ENCODE measurements at places on chromosomes 12 and 14.

- no peak for DNase-seq
Measured at GRCh38 chr12:13596714-13597113, 384.7 kb downstream of the GRIN2B start.

- no peak for DNase-seq
Measured at GRCh38 chr12:82665142-82665923, 21.4 kb upstream of the TMTC2 start.

DNA sequence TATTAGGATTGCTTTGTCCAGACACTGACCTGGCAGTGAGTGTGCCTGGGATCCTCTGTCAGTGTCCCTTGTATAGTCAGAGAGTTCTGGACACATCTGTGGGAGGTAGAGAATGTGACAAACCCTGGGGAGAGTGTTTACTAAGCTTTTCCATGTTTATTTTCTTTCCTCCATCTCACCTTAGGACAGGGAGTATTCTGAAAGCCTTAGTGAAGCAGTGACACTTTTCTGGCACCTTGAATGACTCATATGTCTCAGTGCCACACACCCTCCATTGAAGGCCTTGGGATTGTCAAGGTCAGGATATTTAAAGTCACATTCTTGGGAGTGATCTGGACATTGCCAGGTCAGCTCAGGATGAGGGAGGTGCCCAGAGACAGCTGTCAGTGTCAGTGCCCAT lies 34.9 kb upstream of the CTDSP2 start:
- peak; percentile 19 for DNase-seq

DNA sequence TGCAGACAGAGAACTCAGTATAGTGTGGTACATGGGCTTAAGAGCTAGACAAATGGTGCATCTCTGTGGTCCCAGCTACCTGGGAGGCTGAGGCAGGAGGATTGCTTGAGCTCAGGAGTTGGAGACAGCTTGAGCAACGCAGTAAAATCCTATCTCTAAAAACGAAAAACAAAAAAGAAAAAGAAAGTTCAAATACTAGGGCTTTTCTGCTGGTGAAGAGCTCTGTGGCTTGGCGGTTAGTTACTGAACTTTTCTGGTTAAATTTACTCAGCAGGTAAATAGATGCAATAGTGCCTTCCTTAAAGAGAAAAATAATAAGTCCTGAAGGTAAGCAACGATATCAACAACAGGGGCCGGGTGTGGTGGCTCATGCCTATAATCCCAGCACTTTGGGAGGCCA lies 31.4 kb upstream of the RAP1B start:
- DNase-seq: no peak

GRCh38 chr12:130761537-130762318 lies 45.6 kb upstream of the RIMBP2 start:
- DNase-seq: peak; percentile 19

DNA sequence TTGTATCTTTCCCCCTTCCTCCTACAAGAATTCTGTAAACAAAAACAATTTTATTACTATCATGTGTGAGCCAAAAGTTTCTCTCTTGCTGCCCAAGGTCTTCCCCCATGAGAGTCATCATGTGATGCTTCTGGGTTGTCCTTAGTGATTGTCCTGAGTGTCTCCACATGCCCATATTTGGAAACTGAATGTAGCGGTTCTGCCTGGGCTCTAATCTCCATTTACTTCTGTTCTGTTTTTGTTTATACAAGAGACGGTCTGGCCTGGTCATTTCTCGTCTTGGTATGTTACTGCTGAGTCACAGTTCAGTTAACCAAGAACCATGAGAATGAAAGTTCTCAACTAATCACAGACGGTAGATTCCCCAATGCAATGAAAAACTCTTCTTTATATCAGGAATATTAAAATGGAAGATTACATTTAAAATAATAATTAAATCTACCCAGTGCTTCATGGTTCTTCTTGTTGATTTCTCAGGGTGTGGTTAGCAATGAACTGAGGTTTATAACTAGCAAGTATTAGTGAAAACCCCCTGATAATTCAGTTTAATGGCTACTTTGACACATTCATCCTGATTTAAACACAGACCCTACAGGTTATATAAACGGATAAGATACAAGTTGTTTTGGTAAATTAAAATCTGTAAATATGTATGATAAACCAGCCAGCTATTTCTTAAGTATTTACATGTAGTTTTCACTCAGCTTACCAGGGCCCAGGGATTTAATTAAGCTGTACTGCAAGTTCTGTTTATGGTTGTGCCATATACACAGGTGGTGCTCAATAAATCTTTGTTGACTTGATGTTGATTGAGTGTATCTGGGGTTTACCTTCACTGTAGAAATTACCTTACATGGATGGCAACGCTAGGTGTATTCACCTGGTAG lies 81.1 kb downstream of the PELI2 start:
- peak; percentile 95 for DNase-seq

GRCh38 chr12:68030248-68030647 lies 41.0 kb downstream of the IFNG-AS1 start:
- DNase-seq: no peak

DNA sequence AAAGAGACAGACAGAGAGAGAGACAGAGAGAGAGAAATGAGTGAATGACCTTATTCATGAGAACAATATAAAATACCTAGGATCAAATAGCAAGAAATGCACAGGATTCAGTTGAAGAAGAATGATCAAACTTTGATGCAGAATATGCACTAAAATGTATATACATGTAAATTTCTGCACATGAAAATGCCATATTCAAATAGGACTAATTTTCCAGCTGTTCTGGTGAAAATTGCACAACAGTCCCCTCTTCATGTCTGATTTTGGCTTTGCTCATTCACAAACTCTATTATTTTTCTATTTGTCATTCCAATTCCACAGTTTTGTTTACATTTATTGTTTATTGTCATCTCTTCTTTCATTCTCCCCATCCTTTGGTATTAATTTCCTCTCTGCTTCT lies 34.2 kb downstream of the PRB2 start:
- no peak for DNase-seq

- DNase-seq: no peak
Measured at GRCh38 chr12:27133022-27133590, 50.7 kb upstream of the C12orf71 start.

DNA sequence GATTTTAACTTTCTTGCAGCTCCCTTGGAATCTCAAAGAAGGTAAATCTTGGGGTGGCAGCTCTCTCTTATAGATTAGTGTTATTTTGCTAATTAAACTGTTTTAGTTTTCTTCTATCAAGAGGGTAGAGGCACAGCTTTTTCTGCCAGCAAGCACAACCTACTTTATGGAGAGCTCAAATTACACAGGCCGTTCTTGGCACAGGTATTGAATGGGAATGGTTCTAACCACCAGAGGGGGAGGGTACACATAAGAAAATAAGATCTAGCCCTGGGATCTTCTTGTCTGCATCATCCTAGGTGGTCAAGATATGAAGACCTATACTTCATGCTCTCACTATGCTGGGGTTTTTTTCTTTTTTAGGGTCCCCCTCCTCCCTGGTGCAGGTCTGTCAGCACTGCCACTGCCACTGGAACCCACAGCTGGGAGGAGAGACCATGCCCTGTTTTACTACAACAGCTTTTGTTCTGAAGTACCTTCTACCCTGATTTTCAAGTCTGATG lies 48.6 kb upstream of the STAC3 start:
- DNase-seq: no peak

DNA sequence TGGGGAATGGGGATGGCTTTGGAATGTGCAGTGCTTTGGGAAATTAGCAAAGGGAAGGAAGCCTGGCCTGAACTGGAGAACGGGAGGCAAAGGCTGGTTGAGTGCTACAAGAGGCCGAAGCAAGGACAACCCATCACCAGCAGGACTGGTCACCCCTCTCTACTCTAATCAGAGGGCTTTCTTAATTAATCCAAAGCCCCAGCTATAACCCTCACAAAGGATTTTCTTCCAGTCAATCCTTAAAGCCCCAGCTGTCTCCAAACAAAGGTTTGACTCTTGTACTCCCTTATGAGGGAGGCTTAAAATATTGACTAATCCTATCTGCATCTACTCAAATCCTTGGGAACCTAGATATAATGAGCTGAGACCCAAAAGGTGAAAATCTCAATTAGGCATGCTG lies 256.3 kb downstream of the NTF3 start:
- DNase-seq: no peak

DNA sequence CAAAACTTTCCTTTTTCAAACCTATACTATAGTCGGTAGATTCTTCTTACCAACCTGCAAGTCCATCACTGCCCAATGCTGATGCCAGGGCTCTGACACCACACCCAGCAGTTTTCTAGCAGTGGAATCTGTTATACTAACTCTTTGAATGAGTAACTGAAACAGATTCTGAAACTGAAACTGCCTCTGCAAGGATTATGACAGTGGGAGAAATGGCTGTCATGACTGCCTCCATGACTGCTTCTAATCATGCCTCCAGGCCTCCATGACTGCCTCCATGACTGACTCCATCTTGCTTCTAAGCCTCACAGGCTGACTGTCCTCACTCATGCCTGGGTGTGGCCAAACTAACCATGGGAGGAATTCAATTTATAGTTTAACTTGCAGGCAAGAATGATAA lies 29.4 kb upstream of the OXA1L start:
- DNase-seq: no peak

DNA sequence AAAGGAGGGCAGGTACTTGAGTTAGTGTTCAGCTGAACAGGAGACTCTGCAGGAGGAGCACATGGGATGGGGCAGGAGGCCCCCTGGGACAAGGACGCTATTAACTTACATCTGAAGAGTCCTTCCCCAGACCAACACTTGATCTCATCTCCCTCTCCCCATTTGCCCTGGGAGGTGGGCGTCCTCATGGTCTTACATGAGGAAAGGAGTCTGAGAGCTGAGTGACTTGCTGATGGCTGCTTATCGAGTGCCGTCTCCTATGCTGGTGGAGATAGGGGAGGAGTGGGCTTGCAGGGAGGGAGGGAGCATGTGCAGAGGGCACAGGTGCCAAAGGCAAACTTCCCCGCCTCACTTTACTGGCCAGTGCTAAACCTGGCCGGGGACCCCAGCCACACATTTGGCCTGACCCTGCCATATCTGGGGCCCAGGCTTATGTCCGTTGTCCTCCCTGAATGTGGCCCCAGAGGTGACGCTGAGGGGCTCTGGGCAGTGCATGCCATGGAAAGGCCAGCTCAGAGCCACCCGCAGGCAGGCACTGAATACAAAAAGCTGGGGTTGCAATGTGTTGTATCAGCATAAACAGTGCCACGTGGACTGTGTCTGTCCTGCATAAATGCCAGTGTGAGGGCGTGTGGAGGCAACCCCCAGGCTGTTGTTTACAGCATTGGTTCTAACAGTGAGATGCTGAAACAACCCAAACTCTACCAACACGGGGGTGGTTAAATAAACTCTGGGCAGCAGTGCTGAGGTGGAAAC lies 29.4 kb downstream of the FAIM2 start:
- no peak for DNase-seq

GRCh38 chr12:103105971-103106597 lies 148.6 kb downstream of the ASCL1 start:
- no peak for DNase-seq

- no peak for DNase-seq
Measured at GRCh38 chr12:85043829-85044228, 7.7 kb downstream of the LRRIQ1 start.

- DNase-seq: no peak
Measured at GRCh38 chr14:22338917-22339715, 249.9 kb downstream of the DAD1 start.

GRCh38 chr12:42468341-42468821 lies 121.2 kb downstream of the PRICKLE1 start:
- no peak for DNase-seq

DNA sequence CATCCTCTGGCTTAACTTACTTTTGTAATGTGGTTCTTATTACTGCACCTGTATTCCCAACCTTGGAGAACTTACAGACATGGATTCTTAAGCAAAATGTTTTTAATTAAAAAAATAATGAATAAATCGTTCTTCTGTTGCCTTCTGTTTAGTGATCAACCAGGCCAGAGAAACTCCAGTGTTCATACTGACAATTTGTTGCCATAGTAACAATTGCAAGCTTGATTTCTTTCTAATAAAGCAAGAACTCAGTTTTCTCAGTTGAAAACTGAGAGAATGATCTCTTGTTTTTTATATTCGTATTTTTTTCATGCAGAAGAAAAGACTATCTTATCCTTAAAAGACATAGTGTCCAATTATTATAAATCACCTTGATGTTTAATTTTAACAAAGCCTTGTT lies 106.5 kb upstream of the LMNTD1 start:
- DNase-seq: no peak

GRCh38 chr12:78018171-78018910 lies 187.6 kb downstream of the NAV3 start:
- DNase-seq: no peak

DNA sequence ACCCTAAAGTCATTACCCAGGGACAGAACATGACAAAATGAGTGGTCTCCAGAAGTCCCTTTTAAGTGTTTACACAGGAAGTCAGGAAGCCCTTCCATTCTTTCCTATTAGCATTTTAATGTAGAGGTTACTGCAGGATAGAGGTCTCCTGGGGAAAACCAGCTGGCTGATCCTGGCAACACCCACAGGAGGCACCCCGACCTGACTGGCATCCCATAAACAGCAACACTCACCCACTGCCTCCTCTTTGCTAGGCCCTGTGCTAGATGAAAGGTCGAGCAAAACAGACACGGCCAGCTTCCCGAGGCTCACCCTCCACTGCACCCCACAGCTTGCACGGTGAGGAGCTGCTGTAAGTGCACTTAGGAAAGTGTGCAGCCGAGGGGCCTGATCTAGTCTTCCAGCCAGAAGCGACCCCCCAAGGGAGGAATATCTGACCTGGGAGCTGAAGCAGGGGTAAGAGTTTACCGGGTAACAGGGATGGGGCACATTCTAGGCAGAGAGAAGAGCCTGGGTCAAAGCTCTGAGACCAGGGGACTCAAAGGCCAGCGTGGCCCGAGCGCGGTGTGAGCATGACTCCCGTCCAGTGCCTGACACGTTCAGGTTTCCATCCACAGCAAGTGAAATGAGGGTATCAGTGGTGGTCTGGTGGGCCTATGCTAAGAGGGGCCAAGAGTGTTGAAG lies 9.0 kb downstream of the DAZAP2 start:
- no peak for DNase-seq

DNA sequence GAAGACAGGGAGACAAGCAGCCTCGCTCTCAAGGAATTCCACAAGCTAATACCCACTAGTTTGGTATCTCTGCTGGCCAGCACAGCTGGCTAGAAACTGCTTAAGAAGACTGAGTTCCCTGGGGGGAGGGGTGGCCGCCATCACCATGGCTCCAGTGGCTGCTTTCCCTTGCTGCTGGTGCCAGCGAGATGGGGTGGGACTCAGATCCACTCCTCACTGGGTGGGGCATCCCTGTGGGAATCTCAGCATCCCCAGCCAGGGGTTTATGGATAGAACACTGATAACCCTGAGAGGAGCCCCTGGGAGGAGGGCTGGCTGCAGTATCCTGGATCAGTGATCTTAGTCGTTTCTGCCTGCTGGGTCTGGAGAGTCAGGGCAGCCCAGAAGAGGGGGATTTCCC lies 170.6 kb upstream of the MDGA2 start:
- DNase-seq: no peak

- no peak for DNase-seq
Measured at GRCh38 chr14:97457575-97458085, 660.4 kb downstream of the VRK1 start.

- no peak for DNase-seq
Measured at GRCh38 chr12:105567061-105567460, 236.6 kb downstream of the C12orf75 start.

- peak; percentile 84 for DNase-seq
Measured at GRCh38 chr14:72801381-72801812, 92.5 kb downstream of the DPF3 start.

- peak; percentile 46 for DNase-seq
Measured at GRCh38 chr14:92680781-92681650, 67.4 kb downstream of the LGMN start.

Data from Caki2 (cell line).